Activated T-cell treated with anti-CD3 and anti-CD28 coated beads, Interleukin-2, amount 50 U/mL, for 72 hours (primary cell): ENCODE measurements at places on chromosomes 1 and 21. TPM values are rescaled to one million over a fixed set of nuclear protein-coding genes. Genes with fewer than 3 reads are reported as not detected.
A peak's percentile ranks its signal among the peaks of the same experiment; 100 is the strongest.

SELP gene
- total RNA-seq: 1.6 TPM

ZNF281 gene
- total RNA-seq: 14.4 TPM

FAM43B gene
- not detected for total RNA-seq

OR2AJ1 gene
- not detected for total RNA-seq

GRIK1 gene
- total RNA-seq: not detected

GRCh38 chr1:95068956-95069709 lies 3.6 kb downstream of the ALG14 start:
- H3K4me1 ChIP-seq: peaks cover 17% of the 10 kb centered on the region
- no peak overlapping the region for H3K4me3 ChIP-seq
- no peaks in the 10 kb centered on the region for H3K36me3 ChIP-seq
- no peaks in the 10 kb centered on the region for H3K27me3 ChIP-seq
- H3K27ac ChIP-seq: no peak overlapping the region

DNA sequence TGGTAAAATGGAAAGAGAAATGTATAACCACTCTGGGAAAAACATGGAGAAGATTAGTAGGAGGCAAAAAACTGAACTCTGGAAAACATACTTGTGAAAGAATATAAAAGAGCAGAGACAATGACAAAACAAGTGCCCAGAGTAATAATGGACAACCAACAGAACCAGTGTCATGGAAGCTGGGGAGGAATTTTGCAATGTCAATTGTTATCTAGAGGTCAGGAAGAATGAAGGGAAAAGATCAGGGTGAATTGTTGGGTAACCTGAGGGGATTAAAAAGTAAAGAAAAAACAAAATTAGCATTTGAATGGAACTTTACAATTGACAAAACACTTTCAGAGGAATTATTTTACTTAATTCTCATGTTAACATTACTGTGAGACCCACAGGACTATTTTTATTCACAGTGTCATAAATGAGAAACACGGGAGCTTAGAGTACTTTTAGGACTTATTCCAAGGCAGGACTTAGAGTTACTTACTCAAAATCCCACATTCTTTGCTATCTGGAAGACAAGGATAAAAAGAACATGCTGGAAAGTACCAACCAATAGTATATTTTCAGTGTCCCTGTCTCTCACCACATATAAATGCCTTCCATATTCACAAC lies 19.5 kb downstream of the JAM2 start:
- no peaks in the 10 kb centered on the region for H3K27me3 ChIP-seq
- H3K36me3 ChIP-seq: no peaks in the 10 kb centered on the region
- H3K4me1 ChIP-seq: peaks cover 4% of the 10 kb centered on the region
- no peak overlapping the region for H3K4me3 ChIP-seq
- no peak for DNase-seq
- no peak overlapping the region for H3K27ac ChIP-seq

DNA sequence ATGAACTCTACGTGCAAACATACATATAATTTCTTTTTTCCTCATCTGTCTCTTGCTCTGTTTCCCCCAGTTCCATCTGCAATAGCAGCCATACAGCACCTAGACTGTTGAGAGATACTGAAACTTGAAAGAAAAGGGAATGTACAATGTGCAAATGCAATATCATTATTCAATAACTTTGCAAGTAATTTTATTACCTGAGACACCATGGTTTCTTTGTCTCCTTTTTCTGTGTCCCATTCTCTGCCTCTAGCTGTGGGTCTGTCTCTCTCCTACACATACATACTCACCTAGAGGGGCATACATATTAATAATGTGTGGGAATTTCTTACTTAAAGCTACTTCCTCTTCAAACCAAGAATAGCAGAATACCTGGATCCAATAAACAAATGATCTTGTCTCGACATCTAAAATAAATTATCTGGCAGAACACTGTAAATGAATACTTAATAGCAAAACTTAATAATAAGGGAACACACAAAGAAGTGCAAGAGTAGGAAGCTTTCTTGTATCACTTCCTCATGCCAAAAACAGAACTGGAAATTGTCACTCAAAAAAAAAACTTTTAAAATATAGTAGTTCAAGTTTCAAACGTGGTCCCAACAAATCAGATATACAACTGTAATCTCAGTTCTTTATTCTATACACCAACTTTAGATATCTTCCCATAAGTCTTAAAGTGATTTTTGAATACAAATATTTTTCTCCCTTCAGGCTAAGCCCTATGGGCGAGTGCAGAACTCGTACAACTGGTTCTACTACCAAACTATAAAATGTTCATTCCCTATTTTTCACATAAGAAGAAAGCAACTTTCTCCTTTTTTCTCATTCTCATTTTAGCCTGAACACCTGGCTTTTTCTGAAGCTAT lies 194.6 kb downstream of the NRIP1 start:
- H3K4me1 ChIP-seq: peaks cover 6% of the 10 kb centered on the region
- no peak for DNase-seq
- H3K4me3 ChIP-seq: no peak overlapping the region
- no peaks in the 10 kb centered on the region for H3K27me3 ChIP-seq

DNA sequence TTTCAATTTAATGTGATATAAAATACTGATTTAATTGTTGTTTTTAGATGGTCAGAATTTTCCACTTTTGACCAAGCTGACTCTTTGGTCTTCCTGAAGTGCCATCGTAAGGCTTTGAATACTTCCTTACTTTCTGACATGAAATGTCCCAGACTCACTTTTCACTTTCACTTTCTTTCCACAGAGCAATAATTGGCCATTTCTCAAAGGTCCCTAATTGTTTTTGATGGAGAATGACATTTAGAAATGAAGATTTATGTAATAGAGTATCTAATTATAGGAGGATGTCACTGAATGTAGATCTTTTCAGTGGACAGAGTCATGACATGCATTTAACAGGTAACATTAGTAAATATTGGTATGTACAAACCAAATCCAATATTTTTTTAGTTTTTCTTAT lies 1141.6 kb downstream of the KCNT2 start:
- no peak for DNase-seq
- H3K27me3 ChIP-seq: no peaks in the 10 kb centered on the region
- H3K27ac ChIP-seq: no peak overlapping the region
- H3K4me1 ChIP-seq: no peaks in the 10 kb centered on the region

DNA sequence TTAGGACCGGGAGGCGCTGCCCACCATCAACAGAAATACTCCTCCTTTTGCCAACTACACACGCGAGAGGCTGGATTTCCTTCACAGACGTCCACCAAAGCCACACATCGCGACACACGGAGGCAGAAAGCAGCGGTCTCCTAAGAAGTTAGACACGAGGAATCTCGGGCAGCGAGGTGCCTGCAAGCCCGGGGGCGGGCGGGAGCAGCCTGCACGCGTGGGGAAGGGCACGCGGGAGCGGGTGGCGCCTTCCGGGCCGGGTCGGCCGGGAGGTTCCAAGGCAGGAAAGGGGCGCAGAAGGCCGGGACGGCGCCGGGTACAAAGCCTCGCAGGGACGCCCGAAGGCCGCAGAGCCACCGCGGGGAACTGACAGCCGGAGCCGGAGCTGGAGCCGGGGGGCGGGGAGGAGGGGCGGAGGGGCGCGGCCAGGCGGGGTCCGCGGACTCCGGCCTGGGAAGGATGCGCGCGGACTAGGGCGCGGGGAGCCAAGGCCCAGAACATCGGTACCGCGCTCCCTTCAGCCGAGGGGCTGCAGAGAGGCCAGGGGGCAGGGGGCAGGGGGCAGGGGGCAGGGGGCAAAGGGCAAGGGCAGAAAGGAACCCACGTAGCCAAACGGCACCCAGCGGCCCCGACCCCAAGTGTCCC lies 722 bp downstream of the NPHP4 start:
- peak; percentile 66 for DNase-seq
- no peaks in the 10 kb centered on the region for H3K27me3 ChIP-seq
- H3K36me3 ChIP-seq: peaks cover 6% of the 10 kb centered on the region
- H3K4me1 ChIP-seq: peaks cover 26% of the 10 kb centered on the region
- H3K4me3 ChIP-seq: peak overlapping the region; percentile 87

DNA sequence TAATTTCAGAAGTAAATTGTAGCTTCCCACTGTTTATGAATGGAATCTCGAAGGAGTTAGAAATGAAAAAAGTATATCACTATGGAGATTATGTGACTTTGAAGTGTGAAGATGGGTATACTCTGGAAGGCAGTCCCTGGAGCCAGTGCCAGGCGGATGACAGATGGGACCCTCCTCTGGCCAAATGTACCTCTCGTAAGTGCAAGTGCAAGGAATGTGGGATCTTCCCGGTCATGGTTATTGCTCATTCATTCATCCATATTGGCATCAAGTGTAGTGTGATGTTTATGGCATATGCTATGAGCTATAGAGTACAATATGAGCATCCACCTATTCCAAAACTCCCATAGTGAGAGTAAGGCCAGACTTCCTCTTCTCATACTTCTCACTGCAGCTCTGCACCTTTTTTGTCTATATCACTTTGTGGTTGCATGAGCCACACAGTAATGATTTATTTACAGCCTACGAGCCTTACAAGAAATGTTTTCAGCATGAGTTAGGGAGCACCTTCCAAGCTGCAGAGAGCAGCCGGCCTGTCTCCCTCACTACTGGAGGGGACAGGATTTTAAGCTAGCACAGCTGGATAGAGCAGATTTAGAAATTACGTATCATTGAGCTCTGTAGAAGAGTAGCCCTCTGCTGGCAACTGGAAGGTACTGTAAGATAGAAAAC lies 24.9 kb upstream of the CR1L start:
- H3K4me1 ChIP-seq: peaks cover 8% of the 10 kb centered on the region
- no peak overlapping the region for H3K27ac ChIP-seq
- no peaks in the 10 kb centered on the region for H3K27me3 ChIP-seq
- peak; percentile 24 for DNase-seq
- no peak overlapping the region for H3K4me3 ChIP-seq
- H3K36me3 ChIP-seq: no peaks in the 10 kb centered on the region

DNA sequence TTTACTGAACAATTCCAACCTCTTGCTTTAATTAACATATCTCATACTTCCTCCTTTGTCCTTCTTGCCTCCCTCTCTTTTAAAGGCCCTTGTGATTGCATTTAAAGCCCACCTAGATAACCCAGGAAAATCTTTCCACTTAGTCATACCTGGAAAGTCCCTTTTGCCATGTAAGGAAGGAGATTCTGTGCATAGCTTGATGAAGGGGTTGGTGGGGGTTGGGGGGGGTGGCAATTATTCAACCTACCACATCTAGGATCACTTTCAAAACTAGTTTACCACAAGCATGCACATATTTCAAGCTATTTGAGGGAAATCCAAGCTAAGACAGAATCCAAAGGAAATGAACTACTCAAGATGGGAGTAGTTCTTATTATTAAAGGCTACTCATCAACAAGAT lies 249.1 kb upstream of the PTBP2 start:
- no peaks in the 10 kb centered on the region for H3K36me3 ChIP-seq
- DNase-seq: no peak
- H3K4me3 ChIP-seq: no peak overlapping the region
- H3K27me3 ChIP-seq: no peaks in the 10 kb centered on the region
- no peaks in the 10 kb centered on the region for H3K4me1 ChIP-seq
- H3K27ac ChIP-seq: no peak overlapping the region
